ENCODE measurements at places on chromosomes 5 and 9. TPM values are rescaled to one million over a fixed set of nuclear protein-coding genes. Genes with fewer than 3 reads are reported as not detected.

DNA sequence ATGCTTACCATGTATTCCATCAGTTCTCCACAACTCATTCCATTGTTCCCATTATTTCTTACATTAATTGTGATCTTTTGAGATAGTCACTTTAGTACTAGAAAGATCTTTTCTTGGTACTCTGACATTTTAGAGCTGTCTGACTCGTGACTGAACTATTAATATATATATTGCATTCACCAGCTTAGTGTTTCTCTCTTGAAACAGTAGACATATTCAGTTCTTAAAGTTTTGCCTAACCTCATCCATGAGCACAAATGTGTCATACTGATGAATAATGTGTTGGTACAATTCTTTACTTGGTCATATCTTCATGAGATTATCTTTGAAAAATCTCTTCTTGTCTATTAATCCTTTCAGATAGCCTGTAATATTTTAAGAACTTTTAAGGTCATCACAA, 74.3 kb downstream of the NLN start:
- DNase-seq, result peak; percentile 59

DNA sequence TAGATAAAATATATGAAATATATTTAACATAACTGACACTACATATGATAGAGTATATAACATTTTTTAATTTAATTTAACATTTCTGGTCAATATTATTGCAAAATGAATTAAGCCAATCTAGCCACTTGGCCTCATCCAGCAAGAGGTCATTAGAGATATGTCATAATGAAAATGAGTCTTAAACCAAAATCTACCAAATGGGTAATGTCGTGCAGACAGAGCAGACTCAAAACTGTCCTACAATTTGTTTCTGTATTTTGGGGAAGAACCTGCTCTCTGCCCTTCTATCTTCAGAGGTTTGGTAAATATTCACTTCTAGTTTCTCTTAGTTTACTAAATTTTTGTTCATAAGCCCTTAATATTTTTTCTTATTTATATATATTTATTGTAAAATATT, 61.4 kb downstream of the ARHGEF28 start:
- DNase-seq, result no peak

- DNase-seq, result no peak
Observed at GRCh38 chr5:42321785-42322184, 101.5 kb upstream of the GHR start.

DNA sequence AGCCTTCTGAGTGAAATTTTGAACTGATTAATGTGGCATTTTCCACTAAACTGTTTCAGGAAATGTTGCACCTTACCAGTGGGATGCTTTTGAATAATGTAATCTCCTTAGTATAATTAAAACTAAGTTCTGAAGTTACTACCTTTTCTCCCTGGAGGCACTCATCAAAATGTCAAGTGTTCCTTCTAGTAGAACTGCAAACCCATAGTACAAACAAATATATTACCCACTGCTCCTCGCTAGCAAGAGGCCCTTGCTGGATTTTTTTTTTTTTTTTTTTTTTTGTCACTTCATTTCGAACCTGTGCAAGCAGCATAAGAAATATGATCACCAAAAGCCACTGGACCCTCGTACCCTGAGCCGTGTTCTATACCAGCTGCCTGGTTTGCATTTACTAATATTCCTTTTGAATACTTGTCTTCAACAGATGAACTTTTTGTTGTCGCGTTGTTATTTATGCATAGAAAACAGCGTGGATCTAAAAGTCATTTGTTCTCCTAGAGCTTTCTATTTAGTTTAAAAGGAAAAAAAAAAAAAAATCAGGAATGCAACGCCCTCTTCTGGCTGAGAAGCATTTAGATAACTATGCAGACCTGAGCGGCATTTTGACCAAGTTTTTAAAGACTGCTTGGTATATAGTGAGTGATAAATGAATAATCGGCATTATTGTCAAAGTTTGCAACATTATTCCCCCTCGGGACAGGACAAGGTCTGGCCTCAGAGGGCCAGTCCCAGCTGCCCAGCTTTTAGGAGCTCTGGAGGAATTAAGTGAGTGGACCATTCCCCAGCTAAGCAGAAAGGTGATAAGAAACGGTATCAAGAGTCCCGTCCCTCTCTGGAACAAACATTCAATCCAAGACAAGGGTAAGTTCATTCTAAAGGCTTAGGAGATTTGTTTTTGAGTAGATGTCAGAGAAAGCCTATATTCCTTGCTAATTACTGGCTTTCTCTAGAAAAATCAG, 162.5 kb upstream of the KIF2A start:
- peak; percentile 60 for DNase-seq

Gene WNK2
- total RNA-seq, result not detected

Gene ANKRD18A
- total RNA-seq, result not detected

Gene HOMER1
- total RNA-seq, result 11.1 TPM

Gene LIX1
- total RNA-seq, result not detected

Gene INSL6
- total RNA-seq, result not detected

Gene MARCOL
- total RNA-seq, result not detected

Gene DHX29
- total RNA-seq, result 35.8 TPM

All from GM23248 (cell line).